ENCODE measurements at places on chromosomes 2 and 18. TPM values are rescaled to one million over a fixed set of nuclear protein-coding genes. Genes with fewer than 3 reads are reported as not detected.

- no peak overlapping the region for H3K4me3 ChIP-seq
- no peak overlapping the region for H3K27ac ChIP-seq
- no peaks in the 10 kb centered on the region for H3K36me3 ChIP-seq
- peaks cover 60% of the 10 kb centered on the region for H3K27me3 ChIP-seq
- DNase-seq: no peak
Observed at GRCh38 chr2:118838741-118839455, 8.6 kb downstream of the EN1 start.

- H3K4me1 ChIP-seq: peaks cover 27% of the 10 kb centered on the region
- DNase-seq: no peak
- no peaks in the 10 kb centered on the region for H3K27me3 ChIP-seq
- no peaks in the 10 kb centered on the region for H3K36me3 ChIP-seq
Observed at GRCh38 chr2:38155015-38155414, 79.1 kb upstream of the CYP1B1 start.

- DNase-seq: no peak
- no peak overlapping the region for H3K4me3 ChIP-seq
- H3K27me3 ChIP-seq: no peaks in the 10 kb centered on the region
- H3K36me3 ChIP-seq: no peaks in the 10 kb centered on the region
- no peaks in the 10 kb centered on the region for H3K4me1 ChIP-seq
Observed at GRCh38 chr2:53600815-53601214, 166.8 kb upstream of the CHAC2 start.

GRCh38 chr2:199465988-199466691 lies 8.4 kb upstream of the SATB2 start:
- no peak overlapping the region for H3K4me3 ChIP-seq
- DNase-seq: no peak
- no peaks in the 10 kb centered on the region for H3K4me1 ChIP-seq
- H3K27me3 ChIP-seq: peaks cover 19% of the 10 kb centered on the region
- H3K27ac ChIP-seq: no peak overlapping the region

DNA sequence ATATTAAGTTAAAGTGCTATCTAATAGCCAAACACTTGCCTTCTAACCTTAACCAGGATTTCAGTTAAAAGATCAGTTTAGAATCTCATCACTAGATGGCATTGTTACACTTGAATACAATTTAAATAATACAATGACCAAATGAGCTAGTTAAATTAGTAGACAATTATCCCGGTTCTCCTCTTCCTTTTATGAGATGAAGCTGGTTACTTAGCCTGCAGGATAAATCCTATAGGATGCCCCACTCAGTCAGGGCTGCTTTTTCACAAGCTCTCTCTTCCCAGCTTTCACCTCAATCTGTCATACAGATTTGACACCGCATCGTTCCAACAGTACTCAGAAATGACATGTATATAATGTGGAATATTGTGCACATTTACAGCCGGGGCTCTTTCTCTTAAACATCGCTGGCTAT lies 678.8 kb downstream of the KCNJ3 start:
- no peaks in the 10 kb centered on the region for H3K4me1 ChIP-seq
- no peak for DNase-seq
- no peaks in the 10 kb centered on the region for H3K36me3 ChIP-seq
- H3K27me3 ChIP-seq: no peaks in the 10 kb centered on the region

The SCN3A gene
- 1.6 TPM for total RNA-seq

DNA sequence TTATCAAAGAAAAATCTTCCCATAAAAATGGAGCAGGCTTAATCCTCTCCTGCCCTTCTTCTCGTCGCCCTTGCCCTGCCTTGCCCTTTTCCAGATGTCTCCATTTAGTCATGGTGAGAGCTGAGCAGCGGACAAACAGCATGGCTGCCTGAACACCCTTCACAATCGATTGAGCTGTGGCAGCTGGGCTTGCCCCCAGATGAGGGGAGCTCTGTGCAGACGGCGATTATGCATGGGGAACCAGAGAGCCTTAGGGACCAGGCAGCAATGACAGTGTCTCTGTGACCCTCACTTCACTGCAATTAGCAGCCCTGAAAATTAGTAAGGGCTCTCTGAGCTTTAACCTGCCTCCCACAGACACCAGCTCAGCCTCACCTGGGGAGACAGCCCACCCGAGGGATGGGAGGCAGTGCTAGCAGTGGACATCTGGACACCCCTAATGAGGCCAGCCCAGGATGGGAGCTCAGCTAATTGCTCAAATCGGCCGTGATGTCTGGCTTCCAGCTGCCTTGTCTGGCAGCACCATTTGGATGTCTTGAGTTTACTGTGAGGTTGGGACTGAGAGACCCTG lies 365.7 kb downstream of the TNS1 start:
- no peak for DNase-seq
- no peak overlapping the region for H3K27ac ChIP-seq
- H3K4me3 ChIP-seq: no peak overlapping the region
- no peaks in the 10 kb centered on the region for H3K36me3 ChIP-seq
- H3K4me1 ChIP-seq: no peaks in the 10 kb centered on the region
- no peaks in the 10 kb centered on the region for H3K27me3 ChIP-seq

The DNAJC5G gene
- 16.1 TPM for total RNA-seq

The TDRD15 gene
- total RNA-seq: not detected

The LRRC30 gene
- total RNA-seq: not detected

DNA sequence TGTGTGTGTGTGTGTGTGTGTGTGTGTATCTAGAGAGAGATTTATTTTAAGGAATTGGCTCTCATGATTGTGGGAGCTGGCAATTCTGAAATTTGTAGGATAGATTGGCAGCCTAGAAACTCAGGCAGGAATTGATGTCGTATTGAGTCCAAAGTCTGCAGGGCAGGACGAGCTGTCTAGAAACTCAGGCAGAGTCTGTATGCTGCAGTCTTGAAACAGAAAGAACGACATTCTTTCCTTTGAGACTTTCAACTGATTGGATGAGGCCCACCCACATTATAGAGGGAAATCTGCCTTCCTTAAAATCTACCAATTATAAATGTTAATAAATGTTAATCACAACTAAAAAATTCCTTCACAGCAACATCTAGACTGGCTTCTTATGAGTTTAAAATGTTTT lies 436.6 kb upstream of the FANCL start:
- no peaks in the 10 kb centered on the region for H3K27me3 ChIP-seq
- H3K4me1 ChIP-seq: no peaks in the 10 kb centered on the region
- DNase-seq: no peak
- no peak overlapping the region for H3K27ac ChIP-seq

DNA sequence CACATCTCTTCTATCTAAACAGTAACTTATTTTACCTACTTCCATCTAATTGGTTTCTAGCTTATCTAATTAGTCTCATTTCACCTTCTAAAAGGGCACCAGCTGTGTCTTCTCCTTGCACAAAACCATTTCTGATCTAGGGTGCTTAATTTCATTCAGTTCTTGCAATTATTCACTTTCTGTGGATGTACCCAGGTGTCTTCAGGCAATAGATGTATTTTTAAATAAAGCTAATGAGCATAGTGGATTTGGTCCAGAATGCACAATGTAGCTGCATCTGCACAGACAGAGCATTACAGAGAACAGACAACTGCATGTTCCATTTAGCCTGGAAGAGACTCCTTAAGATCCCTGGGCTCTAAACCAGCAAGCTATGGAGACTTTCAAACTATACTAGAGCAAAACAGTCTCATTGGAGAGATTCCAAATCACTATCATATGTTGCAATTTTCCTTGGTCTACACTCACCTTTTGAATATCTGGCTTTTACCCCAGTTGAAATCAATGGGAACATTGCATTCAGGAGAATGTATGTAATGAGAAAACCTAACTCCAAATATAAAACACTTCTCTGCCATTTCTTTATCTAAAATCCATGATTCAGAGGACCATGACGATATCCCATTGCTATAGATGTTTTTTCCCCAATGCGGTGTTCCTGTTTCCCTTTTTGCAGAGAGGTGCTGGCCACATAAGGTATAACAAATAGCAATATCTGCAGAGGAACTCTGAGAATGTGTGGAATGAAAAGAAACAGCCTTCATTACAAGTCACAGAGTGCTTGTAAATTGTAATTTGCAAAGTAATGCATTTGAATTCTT lies 3.5 kb upstream of the RFX8 start:
- no peak overlapping the region for H3K4me3 ChIP-seq
- no peaks in the 10 kb centered on the region for H3K4me1 ChIP-seq
- DNase-seq: no peak
- no peaks in the 10 kb centered on the region for H3K27me3 ChIP-seq
- no peak overlapping the region for H3K27ac ChIP-seq

The SNORC gene
- 1.7 TPM for total RNA-seq

DNA sequence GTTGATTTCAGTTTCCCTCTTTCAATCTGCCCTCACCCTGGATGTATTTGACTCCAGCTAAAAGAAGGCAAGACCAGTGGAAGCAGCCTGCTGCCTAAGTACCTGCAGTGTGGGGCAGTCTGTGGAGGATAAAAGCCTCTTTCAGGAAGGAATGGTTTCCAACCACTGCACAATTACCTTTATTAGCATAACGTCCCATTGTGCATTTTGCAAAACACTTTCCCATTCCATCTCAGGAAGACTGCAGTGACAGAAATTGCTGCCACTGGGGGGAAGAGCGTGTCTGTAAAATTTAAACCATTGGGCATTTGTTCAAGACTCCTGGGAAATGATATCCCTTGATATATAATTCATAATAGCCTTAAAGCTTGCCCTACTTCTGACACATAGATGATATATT lies 26.2 kb downstream of the CYRIA start:
- no peaks in the 10 kb centered on the region for H3K27me3 ChIP-seq
- H3K36me3 ChIP-seq: no peaks in the 10 kb centered on the region
- no peak overlapping the region for H3K27ac ChIP-seq
